Right ventricle myocardium inferior (tissue), 1 donor: ENCODE measurements at places on chromosomes 12 and 14. TPM values are rescaled to one million over a fixed set of nuclear protein-coding genes. Genes with fewer than 3 reads are reported as not detected.
A peak's percentile ranks its signal among the peaks of the same experiment; 100 is the strongest.

The ITGA7 gene
- 479 TPM for total RNA-seq

GRCh38 chr14:51668870-51669269, 17.2 kb downstream of the FRMD6 start:
- no peak for DNase-seq

DNA sequence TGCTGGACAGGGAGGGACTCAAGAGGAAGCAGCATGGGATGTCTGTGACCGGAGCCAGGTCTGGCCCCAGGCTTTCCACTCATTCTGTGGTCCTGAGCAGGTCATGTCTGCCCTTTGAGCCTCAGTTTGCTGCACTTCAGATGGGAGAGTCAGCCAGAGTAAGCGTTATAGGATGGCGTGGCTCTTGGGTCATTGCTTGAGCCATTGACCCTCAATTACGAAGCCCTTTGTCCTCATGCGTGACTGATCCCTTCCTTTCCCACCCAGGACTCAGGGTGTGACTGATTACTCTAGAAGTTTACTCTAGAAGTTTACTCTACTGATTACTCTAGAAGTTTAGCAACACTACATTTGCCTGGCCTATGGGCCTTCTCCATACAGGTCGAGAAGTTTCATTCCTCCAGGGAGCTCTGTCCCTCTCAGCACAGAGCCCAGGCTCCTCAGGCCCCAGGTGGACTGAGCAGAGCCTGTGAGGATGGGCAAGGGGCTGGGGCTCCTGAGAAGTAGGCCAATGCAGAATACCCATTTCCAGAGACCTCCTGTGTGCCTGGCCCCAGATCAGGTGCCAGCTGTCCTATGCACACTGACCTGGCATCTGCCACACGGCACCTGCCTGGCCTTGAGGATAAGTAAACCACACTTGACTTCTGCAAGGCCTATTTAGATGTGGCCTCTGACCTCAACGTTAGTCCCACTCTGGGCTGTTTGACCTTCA, 7.6 kb upstream of the IFI27 start:
- no peak for DNase-seq

- no peak for DNase-seq
Measured at GRCh38 chr14:103904493-103905107, 23.7 kb upstream of the TDRD9 start.

The PRB2 gene
- not detected for total RNA-seq

DNA sequence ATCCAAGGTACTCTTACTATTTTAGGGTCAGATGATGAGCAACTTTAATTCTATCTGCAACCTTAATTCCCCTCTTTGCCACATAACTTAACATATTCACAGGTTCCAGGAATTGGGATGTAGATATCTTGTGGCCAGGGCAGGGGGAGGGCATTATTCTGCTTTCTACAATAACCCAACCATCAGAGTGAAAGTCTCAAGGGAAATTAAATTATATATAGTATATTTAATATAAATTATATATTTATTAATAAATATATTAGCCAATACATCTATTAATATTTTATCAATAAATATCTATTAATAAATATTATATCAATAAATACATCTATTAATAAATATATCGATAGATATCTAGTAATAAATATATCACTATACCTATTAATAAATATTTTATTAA, 11.7 kb upstream of the RAB21 start:
- no peak for DNase-seq

- peak; percentile 87 for DNase-seq
Measured at GRCh38 chr12:124939421-124940142, 25.1 kb upstream of the UBC start.

DNA sequence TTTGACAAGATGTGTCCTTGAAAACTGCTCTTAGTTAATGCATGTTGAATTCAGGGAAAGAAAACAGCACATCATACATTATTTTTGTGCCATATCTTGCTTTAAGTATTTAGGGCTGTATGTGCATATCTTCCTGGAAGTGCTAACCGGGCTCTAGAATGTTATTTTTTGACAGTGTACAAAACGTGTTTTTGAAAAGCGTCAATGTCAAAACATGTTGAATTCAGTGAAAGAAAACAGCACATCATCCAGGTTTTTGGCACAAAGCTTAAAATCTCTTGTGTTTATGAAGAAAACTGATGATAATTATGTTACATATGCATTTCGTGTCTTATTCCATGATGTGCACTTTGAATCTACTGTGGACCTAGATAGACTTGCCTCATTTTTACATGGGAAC, 82.7 kb downstream of the ASCL4 start:
- no peak for DNase-seq

- DNase-seq, result peak; percentile 63
Measured at GRCh38 chr12:20370014-20370386, 1.7 kb downstream of the PDE3A start.

DNA sequence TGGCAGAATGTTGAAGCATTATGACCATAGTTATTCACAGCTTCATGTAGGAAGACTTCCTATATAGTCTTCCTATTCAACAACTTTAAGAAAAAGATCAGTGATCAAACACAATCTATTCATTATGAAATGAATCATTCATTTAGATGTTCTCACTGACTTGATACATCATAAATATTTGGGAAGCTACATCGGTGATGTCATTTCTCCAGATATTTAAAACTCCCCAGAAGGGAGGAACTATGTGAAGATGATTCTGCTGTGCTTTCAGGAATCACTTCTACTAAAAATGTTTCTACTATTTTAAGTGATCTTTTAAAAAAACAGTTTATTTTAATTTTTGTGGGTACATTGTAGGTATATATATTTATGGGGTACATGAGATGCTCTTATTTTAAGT, 316.4 kb downstream of the BCAT1 start:
- no peak for DNase-seq

The CAND1 gene
- 37.1 TPM for total RNA-seq
